Left kidney (tissue), 8 donors: ENCODE measurements at places on chromosomes 4 and X. TPM values are rescaled to one million over a fixed set of nuclear protein-coding genes. Genes with fewer than 3 reads are reported as not detected.

The SHROOM2 gene
- 16.8 TPM for polyA plus RNA-seq

GRCh38 chr4:165864271-165864670, 8.8 kb upstream of the TLL1 start:
- DNase-seq = no peak

- DNase-seq = no peak
These were observed 72.4 kb upstream of the KLHL13 start for GRCh38 chrX:118189000-118189399.

DNA sequence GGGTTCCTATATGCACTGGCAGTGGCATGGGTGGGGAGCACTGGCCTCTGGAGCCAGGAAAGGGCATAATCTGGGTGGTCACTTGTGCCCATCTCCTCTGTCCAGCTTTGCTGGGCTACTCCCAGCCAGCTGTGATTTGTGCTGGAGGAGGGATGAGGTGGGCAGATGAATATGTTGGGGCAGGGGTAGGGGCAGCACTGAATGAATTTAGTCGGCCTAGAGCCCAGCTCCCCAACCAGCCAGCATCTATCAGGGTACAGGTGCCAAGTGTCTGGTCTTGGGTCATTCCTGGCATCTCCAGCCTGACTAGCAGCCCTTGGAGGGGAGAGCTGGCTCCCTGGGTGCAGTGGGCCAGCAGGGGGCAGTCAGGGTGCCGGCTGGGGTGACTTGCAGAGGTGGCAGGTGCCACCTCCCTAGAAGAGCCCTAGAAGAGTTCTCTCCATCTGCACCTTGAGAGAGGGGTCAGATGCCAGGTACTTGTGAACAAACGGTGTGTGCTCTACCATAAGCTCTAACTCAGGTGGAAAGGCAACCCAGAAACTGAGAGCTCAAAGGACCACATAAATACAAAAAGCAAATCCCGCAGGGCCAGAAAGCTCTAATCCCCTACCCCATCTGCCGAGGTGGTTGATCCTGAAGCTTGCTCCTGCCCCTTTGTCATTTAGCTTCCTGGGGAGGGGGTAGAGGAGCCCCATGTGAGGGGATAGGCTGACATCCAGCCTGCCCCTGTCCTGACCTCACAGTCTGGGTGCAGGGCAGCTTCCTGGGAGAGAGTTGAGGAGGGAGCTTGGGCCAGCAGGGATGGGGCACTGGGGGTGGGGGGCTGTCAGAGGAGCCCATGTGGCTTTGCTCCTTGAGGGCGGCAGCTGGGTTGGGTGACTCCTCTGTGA, 2.2 kb downstream of the SORCS2 start:
- DNase-seq = no peak

The FAM53A gene
- 1.4 TPM for polyA plus RNA-seq

DNA sequence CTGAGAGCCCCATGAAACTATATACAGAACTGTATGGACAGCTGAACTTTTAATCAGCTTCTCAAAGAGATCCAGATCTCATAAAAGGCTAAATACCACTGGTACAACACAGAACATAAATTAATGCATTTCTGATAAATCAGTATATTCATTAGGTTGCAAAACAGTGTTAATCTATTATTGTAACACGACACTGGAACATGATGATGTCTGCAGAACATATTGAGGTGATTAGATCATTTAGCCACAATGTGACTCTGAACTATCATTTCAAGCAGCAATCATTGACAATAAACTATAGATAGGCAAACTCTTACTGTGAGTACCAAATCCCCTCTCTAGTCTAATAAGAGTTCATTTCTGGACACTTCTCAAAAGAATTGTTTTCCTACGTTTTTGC, 50.3 kb downstream of the GASK1B start:
- DNase-seq = no peak

- DNase-seq = no peak
These were observed 43.0 kb downstream of the ENPEP start for GRCh38 chr4:110518889-110519490.

DNA sequence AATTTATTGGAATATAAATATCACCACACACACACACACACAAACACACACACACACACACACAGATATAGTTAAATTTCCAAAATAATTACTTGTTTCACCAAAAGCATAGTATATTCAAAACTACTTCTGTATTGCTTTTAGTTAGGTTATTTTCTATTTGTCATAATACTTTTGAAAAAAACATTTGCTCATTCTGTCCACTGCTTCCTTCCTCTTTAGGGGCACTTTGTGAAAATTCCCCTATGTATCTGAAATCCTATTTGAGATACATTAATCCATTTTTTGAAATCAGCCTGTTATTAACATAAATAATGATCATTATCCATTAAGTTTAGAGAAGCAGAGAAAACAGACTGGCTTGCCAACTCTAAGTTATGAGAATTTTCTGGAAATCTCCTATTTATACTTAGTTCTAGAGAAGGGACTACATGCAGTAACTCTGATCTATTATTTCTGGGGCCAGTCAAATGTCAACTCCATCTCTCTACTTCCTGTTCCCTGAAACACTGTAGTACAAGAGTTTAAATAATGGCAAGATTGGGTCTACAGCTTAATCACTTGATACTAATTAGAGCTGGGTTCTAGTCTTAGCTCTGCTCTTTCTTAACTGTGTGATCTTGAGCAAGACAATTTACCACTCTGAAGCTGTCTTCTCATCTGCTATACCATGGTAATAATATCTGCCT, 54.4 kb upstream of the GPR174 start:
- DNase-seq = no peak

- no peak for DNase-seq
These were observed 298.4 kb downstream of the ARHGAP24 start for GRCh38 chr4:85773372-85773771.

DNA sequence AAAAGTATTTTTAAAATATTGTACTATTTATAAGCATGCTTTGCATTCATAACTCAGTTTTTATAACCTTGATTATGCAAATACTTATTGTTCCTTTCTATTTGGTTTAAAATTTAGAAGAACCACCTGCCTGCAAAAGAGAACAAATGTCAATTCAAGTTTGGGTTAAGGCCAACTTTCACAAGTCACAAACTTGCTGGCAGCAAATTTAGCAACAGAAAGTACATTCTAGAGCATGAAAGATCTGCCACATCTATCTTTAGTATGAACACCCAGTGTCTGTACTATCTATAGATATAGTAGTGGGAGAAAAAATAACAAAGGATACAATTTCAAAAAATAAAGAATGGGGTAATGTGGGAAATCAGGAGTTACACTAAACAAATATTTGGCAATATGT, 1014.2 kb downstream of the C4orf33 start:
- no peak for DNase-seq

The FHIP1A gene
- 6.7 TPM for polyA plus RNA-seq

The C4orf36 gene
- 1.4 TPM for polyA plus RNA-seq

The ZNF185 gene
- 42.6 TPM for polyA plus RNA-seq

The KCTD8 gene
- 4.0 TPM for polyA plus RNA-seq

GRCh38 chrX:12965131-12965940, 9.6 kb upstream of the TMSB4X start:
- DNase-seq = no peak

- no peak for DNase-seq
These were observed 111.0 kb downstream of the EFNB1 start for GRCh38 chrX:68939868-68940267.

The TCP11X1 gene
- polyA plus RNA-seq = 0.45 TPM

DNA sequence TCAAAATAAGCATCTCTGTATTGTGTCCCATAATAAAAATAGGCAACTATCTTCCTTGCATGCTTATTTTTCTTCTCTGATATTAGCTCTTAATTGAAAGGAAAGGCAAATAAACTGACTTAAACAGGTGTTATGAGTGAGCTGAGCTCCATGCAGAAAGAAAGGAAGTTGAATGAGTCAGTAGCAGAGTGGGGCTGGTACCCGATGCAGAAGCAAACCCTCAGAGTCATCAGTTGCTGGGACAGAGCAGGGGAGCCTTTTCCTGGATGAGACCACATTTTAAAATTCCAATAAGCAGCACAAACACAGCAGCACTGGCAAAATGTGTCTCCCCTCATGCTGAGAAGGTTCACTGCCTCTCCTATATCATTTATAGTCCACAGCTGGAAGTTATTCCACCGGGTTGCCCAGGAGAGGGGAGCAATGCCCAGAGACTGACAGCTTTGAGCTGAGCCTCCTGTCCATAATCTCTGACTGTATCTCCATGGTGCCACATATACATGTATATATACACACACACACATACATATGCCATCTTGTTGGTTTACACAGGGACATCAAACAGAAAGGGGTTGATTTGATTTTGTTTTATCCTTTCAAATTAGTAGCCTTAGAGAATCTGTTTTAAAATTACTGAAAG, 274.3 kb upstream of the PPARGC1A start:
- DNase-seq = no peak

DNA sequence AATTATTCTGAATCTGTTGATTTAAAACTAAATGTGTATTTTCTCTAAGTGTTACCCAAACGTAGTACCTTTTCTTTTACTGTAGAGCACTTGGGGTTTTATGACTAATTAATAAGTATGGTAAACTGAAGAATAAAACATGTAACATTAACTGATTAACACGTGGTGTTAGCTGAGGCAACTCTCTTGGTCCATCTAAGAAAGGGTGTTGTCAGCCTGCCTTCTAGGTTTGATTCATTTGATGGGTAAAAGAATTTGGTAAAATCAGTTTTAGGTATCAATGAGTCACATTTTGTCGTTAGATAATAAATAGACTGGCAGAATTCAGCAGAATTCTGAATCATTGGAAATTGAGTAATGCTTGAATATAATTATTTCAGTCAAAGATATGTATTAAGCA, 99.7 kb downstream of the AFF1 start:
- DNase-seq = no peak

The PPBP gene
- 14.8 TPM for polyA plus RNA-seq

The ZNF157 gene
- polyA plus RNA-seq = 1.6 TPM

The STATH gene
- 1.5 TPM for polyA plus RNA-seq

GRCh38 chr4:59223292-59223941, 1976.7 kb upstream of the ADGRL3 start:
- no peak for DNase-seq
